Tongue (tissue), 3 donors: ENCODE measurements at places on chromosomes 7 and 10.

DNA sequence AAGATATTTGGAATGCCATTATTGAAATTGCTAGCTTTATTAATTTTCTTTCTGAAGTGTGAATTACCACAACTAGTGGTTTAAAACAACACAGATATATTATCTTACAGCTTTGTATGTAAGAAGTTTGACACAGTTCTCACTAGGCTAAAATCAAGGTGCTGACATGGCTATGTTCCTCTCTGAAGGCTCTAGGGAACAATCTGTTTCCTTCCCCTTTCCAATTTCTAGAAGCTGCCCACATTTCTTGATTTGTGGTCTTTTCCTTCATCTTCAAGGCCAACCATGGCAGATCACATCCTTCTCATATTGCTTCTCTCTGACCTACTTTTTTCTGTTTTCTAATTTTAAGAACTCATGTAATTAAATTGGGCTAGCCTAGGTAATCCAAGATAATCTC, 43.3 kb upstream of the SLC26A3 start:
- no peak for DNase-seq

GRCh38 chr7:51577390-51577789, 260.8 kb upstream of the COBL start:
- DNase-seq, result no peak

DNA sequence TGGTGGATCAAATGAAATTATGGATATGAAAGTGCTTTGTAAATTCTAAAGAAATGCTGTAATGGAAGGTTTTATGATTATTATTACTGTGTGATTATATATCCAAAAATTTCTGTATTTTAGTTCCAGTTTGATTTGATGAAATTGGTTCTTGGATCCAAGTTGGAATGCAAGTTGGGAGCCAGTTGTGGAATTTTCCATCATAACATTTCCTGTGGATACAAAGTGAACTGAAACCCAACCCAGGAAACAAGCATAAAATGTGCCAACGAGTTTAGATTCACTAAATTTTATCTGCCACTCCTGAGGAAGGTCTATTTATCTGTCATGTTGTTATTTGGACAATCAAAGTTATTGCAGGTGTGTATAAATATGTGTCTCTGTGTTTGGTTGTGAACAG, 131.4 kb upstream of the MDFIC start:
- DNase-seq, result no peak

DNA sequence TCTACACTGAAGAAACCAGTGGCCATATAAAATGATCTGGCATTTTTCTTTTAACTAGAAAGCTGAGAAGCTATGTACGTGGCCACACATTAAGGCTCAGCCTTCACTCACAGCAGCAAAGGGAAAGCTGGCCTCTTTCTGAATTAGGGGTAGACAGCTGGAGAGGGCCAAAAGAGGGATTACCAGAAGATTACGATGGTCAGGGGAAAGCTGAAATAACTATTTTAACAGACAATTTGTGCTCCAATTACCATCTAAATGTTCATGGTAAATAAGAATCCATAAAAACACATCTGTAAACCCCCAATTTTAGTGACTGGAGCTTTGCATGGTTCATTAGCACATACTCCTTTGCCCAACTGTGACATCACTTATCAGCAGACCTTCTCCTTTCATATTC, 314.3 kb downstream of the HPSE2 start:
- DNase-seq, result peak; percentile 85

DNA sequence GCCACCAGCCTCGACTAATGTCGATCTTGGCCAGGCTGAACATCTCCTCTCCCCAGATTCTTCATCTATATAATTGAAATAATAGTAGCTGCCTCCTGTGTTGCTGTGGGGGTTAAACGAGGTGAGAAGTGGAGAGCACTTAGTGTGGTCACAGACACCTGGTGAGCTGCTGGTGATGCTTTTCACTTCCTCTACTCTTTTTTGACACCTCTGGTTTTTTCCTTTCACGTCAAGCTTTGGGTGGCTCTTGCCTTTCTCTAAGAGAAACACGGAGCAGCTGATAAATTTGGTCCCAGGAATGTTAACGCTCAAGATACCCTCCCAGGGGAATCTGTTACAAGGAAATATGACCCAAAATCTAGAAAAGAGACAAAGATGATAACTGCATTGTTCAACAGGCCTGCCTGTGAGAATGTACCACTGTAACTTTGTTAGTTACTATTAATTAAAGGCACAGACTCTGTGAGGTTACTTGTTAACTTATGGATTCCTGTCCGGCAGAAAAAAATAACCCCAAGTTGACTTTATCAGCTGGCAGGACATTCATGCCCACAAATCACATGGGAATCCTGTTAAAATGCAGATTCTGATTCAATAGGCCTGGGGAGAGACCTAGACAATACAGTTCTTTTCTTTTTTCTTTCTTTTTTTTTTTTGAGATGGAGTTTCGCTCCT, 9.5 kb upstream of the NPFFR1 start:
- DNase-seq, result no peak
